ENCODE measurements at places on chromosomes 5 and 9.

DNA sequence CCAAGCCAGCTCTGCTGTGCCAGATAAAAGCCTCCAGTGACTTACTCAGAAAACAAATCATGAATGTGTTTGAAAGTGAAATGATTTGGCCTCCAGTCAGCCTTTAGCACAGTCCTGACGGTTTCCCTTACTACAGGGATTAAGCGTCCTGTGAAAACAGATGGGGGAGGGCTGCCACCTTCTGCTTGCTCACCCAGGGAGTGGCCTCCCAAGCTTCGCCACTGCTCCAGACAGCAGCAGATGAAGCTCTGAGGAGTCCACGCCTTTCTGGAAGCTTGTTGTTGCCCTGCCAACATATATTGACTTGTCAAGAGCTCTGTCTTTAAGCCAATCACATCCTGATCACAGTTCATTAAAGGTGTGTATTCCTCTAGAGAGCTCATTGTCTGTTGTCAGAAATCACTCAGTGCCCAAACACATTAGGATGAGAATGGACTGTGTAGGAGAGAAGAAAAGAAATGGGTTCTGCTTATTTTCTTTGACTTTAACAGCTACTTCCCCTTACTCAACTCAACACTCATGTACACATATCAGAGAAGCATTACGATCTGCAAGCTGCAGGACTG, 4.9 kb upstream of the FYB1 start:
- no peak for DNase-seq

DNA sequence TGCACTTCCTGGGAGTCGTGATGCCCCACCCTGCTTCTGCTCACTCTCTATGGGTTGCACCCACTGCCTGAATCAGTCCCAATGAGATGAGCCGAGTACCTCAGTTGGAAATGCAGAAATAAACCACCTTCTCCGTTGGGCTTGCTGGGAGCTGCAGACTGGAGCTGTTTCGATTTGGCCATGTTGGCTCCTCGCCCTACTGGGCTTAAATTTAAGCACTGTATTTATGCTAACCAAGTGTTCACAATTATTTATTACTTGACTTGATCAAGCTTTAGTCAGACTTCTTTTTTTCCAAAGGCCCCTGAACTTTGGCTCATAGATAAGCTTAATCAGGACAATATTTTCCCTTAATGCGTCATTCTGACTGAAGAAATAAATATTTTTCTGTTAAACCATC, 1072.4 kb upstream of the CDH9 start:
- no peak for DNase-seq

DNA sequence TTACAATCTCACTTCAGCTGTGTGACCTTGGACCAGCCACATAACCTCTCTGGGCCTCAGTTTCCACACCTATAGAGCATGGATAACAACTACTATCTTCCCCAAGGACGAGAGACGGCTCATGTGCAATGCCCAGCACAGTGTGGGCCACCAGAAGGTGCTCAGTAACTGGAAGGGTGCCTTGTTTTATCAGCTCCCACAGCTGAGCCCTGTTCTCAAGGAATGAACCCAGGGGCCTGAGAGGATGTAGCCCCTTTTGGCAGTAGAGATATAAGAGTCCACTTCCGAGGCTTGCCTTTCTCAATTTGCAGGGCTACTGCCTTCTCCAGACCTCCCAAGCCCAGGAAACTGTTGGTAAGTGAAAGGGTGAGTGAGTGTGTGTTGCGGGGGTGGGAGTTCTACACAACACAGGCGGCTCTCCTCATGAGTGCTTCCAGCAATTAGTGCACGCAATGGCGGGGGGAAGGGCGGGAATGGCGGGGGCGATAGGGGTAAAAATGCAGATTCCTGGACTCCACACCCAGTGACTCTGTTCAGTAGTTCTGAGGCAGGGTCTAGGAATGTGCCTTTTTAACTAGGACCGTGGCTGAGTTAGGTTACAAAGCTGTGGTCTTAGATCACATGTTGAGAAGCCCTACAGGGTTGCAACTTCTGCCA, 185.1 kb downstream of the FSTL4 start:
- no peak for DNase-seq

DNA sequence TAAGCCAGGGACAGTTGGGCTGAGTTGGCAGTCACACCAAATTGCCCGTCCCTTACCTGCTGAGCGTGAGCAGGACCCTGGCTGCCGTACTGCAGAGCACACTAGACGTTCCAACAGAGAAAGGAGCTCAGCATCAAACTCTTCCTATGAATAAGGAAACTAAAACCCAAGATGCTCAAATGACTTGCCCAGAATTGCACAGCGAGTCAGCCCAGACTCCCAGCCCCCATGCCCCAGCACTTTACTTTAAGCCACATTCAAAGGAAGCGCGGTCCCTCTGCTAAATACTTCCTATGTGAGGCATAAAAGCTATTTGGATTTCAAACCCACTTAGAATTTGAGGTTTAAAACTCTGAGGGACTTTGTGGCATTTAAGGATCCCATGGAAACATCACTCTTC, 23.9 kb downstream of the PAX5 start:
- DNase-seq: no peak

GRCh38 chr5:127029581-127030258, 638 bp downstream of the MARCHF3 start:
- DNase-seq: peak; percentile 50

- DNase-seq: no peak
Observed at GRCh38 chr9:78358329-78359051, 61.6 kb downstream of the PSAT1 start.

- no peak for DNase-seq
Observed at GRCh38 chr9:23290973-23291372, 535.1 kb downstream of the ELAVL2 start.

DNA sequence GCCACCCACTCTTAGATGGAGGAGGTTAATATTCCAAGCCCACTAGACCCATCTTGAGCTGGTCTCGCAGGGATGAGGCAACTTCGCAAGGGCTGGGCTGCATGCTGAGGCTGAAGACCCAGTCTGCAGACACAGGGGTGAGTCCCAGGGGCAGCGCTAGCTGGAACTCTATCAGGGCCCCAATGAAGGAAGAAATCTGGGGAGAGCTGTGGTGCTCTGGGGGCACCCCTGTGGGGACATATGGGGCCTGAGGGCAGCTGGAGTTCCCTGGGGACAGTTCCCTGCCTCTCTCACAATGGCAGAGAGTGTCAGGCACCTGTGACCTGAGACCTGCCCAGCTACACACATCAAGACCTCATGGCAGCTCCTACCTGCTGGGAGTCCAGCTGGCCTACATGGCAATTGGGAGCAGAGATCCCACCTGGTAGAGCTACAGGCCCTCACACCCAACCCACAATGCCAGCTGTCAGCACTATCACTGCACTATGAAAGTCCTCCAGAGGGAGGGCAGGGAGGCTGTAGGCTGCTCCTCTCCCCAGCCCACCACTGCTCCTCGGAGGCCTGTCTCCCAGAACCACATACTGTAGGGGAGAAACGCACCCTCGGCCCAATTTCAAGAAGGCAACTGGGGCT, 202.2 kb downstream of the GABBR2 start:
- DNase-seq: no peak

DNA sequence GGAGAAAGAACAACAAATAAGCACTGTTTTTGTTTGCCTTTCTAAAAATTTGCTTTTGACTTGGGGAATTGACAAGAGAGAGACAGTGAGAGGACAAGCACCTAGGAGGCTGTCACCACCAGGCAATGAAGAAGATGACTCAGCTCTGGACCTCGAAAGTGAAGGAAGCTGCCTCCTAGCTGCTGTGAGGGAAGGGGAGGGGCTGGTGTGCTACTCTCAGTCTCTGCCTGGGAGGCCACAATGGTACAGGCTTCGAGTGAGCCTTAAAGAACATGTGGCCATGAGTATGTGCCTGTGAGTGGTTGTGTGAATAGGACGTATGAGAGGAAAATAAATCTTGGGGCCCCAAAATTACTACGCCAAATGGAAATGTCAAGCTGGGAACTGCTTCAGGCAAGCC, 7.1 kb upstream of the PLK2 start:
- peak; percentile 10 for DNase-seq

GRCh38 chr5:15823398-15823797, 323.4 kb downstream of the FBXL7 start:
- no peak for DNase-seq

DNA sequence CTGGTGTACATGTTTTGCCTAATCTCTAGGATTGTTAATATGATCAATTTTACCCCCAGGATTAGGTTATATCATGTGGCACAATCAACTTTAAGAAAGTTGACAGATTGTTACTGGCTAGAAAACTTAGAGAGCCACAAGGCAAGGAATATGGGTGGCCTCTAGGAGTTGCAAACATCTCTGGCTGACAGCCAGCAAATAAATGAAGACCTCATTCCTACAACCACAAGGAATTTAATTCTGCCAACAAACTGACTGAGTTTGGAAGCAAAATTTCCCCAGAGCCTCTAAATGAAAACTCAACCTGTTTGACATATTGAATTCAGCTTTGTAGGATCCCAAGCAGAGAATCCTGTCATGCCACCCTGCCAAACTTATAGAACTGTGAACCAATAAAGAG, 196.4 kb upstream of the PTGER4 start:
- no peak for DNase-seq

DNA sequence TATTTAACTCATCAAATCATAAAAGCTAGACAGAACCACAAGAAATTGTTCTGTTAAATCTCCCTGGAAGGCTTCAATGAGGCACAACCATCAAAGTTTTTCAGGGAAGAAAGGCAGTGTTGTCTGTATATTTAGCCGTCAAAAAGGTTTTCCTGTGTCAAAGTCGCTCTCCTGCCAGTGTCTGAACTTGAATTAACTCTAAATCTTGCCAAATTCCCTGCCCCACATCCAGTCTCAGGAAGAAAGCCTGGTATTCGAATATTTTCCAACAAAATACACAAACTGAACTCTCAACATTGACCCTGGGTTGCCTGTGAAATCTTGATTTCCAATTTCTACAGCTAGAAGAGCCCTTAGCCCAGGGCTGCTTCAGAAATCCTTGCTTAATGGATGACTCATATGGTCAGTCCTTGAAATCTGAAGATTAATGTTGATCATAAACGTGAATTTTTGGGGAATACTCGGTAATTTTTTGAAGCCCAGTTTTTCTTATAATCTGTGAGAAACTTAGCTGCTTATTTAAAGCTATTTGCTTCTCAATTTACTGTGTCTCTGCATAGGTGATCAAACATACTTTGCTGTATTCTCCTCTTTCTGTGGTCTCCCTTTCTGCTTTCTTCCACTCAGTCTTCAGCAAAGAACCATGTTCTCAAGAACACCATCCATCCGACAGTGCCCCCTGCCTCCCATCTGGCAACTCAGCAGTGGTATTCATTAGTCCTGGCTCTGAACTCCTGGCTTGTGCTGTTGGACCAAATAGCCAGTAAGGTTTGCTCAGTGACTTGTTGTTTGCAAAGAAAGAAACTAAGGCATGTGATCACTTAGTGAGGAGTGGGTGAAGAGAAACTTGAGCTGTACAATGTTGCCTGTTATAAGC, 58.9 kb downstream of the NREP start:
- no peak for DNase-seq

GRCh38 chr9:76595645-76596044, 136.7 kb downstream of the GCNT1 start:
- no peak for DNase-seq

- no peak for DNase-seq
Observed at GRCh38 chr5:38883842-38884241, 38.0 kb downstream of the OSMR start.

- DNase-seq: no peak
Observed at GRCh38 chr9:104775574-104775936, 11.6 kb downstream of the NIPSNAP3B start.

DNA sequence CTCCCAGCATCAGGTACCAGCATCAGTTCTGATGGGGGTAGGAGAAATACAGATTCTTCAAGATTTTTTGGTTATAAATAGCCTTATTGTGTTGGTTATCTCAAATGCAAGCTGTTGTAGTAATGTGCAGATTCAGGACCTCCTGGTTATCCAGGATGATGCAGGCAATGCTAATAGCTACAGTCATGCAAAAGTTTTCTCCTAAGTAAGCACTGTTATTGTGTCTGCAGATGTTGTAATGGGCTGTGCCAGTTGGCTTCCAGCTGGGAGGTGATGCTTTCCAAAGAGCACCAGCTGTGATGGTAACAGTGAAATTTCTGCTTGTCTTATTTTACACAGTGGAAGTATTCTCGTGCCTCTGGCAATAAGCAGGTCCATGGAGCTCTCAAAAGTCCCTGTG, 719.2 kb upstream of the CTNND2 start:
- DNase-seq: no peak

- DNase-seq: no peak
Observed at GRCh38 chr5:136016945-136017530, 11.8 kb upstream of the TGFBI start.

GRCh38 chr9:115642285-115642684, 511.3 kb upstream of the PAPPA start:
- no peak for DNase-seq

- DNase-seq: no peak
Observed at GRCh38 chr5:36414869-36415282, 113.2 kb upstream of the RANBP3L start.

DNA sequence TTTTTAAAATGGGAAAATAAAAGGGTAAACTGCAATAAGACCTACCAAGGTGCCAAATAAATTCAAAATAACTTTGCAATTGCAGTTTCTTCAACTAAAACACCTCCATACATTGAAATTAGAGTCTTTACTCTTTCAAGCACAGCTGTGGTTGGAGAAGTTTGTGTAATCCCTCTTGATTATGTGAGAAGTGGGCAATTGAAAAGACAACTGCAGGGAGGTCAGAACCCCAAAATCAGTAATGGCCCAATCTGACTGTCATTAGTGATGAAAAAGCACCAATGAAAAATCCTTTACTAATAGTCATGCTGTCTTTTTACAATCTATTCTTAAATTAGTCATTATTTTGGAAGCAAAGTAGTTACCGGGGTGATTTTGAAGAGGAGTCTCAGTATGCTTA, 116.7 kb upstream of the RGMB start:
- no peak for DNase-seq

DNA sequence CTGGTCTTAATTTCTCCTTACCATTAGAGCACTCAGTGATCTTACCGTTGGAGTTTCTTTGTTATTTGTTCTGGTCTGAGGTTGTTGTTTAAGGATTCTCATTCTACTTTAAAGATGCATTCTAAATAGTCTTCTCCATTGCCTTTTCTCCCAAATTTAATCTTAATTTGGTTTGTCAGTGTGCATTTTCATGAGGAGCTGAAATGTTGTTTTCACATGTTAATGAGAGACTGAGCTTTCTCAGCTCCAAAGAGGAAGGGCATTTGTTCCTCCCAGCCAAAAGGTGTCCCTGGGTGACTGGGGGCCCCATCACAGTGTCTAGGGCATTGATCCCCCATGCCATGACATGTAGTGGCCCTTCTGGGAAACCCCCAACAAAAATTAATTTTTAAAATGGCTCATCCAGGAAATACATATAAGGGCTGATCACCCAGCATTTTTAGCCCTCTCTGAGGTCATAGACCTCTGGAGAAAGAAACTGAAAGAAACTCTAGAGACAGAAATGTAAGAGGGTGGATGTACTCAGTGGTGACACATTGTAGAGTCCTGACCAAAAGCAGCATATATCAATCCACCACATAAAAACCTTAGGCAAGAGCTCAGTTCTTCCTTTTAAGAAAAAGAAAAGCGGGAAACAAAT, 240.4 kb upstream of the RAI14 start:
- no peak for DNase-seq

- no peak for DNase-seq
Observed at GRCh38 chr5:96155147-96155546, 193.5 kb upstream of the ELL2 start.

GRCh38 chr5:79590396-79590999, 21.7 kb upstream of the TENT2 start:
- no peak for DNase-seq
